CD4-positive, alpha-beta T cell treated with Interleukin-6 at 100 ng/mL for 8 hours (primary cell): ENCODE measurements at places on chromosomes 12 and 14.

DNA sequence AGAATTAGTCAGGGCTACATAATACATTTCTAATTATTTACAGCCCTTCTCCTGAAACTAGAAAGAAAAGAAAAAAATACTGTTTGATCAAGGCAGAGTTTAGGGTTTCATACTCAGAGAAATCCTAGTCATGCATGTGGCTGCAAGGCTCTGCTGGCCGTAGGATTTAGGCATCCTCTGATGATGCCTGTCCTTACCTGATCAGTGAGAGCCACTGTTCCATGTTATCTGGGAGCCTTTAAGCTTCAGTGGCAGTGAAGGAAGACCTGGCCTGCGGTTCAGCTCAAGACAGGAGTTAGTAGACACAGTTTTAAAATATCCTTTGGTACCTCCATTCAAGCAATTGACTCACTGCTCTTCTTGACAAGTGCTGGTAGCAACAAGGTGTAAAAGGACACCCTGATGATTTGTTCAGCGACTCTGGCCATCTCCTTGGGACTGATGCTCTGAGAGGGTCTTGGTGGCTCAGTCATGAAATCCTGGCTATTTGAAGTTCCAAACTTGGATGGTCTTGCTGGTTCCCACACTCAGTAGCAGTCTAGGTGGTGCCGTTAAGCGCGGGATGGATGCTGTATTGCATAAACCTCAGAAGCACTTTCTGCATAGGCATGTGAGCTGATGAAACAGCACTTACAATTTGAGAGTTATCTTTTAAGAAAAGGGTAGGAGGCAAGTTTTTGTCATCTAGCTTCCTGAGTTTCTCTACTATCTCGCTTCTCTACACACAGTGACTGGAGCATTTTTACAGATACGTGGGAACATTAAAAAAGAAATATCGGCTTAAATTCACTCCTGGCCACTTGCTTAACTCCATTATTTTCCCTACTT, 162.0 kb downstream of the SAMD4A start:
- no peak for DNase-seq

DNA sequence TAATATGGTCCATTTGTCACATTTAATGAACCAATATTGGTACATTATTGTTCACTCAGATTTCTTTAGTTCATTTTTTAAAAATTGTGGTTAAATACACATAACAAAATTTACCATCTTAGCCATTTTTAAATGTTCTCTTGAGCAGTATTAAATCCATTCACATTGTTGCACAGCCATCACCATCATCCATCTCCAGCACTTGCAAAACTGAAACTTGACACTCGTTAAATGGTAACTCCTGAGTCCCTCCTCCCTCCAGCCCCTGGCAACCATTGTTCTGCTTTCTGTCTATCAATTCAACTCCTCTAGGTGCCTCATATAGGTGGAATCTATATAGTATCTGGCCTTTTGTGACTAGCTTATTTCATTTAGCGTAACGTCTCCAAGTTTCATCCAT, 86.4 kb downstream of the ACACB start:
- DNase-seq = no peak

- DNase-seq = no peak
Measured at GRCh38 chr12:62103748-62104147, 156.5 kb upstream of the USP15 start.

- no peak for DNase-seq
Measured at GRCh38 chr14:46902837-46903236, 251.3 kb upstream of the RPL10L start.

DNA sequence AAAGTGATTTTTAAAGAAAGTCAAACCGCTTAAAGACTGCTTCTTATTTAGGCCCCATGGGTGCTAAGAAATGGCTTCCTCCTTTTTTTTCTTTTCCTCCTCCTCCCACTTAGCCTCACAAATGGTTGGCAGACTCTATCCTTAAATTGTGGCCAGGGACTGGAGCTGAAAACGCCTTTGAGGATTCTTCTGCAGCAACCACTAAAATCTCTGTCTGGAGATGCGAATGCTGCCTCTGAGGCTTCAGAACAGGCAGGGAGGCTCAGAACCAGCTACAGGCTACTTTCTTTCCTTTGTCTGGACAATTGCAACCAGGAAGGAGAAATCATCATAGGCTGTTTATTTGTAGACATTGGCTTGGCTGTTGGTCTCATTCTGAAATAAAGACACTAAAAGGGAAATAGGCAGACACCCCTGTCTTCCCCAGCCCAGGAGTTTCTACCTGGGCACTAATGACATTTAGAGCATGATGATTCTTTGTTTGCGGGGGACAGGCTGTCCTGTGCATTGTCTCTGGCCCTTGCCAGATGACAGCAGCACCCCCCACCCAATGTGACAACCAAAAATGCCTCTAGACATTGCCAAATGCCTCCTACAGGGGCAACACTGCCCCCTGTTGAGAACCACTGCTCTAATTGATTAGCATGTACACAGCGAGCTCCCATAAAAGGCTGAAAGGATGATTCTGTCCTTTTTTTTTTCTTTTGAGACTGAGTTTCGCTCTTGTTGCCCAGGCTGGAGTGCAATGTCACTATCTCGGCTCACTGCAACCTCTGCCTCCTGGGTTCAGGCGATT, 50.3 kb downstream of the MAP1LC3B2 start:
- peak; percentile 8 for DNase-seq

DNA sequence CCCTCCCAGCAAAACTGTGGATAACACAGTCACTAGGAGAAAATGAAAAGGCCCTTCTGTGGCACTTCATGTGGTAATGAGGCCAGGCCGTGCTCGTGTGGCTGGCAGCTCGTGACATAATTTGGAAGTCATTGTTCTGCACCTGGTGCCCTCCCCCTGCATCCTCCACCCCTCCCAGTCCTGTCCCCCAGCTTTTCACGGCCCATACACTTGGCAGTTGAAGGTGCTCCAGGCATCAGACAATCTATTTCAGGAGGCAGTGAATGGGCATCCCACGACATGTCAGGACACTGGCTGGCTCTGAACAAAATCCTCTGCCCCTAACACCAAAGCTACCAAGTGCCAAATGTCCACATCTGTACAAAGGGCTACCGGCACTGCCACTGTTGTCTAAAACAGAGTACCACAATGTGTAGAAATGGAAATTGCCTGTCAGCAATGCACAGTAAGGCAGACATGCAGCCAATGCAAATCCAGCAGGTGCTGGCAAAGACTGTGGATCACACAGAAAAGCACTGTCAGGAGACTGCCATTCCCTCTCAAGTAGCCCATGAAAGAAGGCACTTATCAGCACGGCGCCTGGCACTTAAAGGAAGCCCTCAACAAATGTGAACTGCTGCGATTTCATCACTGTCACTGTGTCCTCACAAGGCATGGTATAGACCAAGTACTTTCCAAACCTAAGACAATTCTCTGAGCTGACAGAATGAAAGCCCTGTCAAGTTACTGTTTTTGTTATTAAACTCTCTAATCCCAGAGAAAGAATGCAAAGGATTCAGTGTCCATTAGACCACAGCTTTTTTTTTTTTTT, 39.1 kb downstream of the CORO1C start:
- no peak for DNase-seq

DNA sequence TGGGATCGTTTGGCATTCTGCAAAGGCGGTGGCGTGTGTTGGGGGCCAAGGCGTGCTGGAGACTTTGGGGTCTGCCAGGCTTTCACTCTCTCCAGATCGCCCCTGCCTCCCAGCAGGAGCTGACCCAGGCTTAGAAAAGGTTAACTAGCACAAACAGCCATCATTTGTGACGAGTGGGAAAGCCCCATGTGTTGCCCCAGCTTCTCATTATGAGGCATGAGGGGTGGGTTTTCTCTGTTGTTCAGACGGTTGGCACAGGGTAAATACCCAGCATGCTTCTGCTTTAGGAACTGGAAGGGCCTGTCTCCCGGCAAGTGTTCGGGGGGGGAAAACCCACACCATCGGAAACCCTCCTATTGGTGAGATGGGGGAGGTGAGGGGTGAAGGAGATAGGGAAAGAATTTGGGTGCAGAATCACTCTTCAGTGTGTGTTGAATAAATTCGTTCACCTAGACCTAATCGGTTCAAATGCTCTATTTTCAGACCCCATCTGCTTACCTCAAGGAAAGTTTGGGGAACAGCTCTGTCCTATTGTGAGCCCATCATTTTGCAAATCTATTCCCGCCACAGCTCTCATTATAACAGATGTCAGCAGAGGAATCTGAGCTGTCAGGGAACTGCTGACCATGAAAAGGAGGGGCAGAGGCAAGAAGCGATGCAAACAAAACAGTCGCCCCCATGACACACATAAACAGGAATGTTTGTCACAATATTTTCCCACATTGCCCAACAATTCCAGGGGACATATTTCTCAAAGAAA, 34.7 kb upstream of the C12orf42 start:
- no peak for DNase-seq

DNA sequence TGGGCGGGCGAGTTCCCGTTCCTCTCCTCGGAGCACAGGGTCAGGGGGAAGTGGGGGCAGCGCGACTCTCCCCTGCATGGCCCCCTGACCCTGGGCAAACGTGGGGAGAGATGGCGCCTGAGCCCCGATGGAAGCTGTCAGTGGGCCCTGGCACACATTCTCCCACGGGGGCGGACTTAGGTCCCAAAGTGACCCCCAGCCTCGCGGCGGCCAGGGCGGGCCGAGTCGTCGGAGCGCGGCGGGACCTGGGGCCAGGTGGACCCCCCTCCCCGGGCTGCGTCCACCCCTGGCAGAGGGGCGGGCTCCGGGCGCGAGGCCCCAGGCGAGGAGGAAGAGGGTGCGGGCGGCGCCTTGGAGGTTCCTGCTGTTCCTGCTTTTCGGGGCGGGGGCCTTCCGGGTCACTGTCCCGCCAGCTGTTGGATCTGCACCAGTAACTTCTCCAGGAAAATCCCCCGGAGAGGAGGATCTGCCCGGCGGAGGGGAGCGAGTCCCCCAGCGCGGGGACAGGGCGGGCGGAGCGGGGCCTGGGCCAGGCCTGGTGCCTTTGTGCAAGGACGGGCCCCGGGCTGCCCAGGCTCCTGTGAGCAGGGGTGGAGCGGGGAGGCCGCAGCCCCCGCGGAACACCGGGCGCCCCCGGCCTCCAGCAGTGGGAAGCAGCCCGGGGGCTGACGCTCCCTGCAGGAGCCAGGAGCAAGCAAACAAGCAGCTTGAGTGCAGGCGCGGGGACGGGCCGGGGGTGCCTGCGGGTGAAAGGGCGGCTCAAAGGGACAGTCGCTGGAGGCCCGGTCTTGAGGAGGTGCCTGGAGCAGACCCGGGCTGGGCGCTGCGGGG, 15.3 kb downstream of the TNFAIP2 start:
- no peak for DNase-seq

GRCh38 chr12:40146800-40147797, 41.2 kb upstream of the SLC2A13 start:
- no peak for DNase-seq

DNA sequence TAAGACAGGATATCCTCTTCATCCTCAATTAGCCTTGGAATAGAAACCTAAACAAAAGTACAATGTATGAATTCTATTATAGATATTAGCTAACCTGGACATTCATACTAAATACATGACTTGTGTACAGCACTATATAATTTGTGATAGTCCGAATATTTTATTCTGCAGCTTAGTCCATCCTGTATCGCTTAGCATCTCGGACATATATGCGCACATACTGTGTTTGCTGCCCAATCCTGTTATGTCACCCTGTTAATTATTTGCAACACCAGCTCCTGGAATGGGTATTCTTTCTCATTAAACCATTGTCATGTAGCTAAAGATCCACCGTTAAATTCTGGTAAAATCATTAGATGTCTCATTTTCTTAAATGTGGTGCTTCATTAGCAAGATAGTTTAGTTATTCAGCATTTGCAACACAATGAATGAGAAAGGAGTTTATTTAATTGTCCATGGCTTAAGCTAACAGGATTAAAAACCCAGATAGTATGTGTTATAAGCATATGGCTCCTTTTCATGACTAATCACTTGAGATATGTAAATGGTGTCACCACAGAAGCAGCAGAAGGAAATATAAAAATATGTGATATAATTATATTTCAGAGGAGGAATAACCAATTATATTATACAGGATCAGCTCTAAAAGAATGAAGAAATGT, 156.0 kb upstream of the ARHGAP5 start:
- no peak for DNase-seq

- DNase-seq = no peak
Measured at GRCh38 chr12:58433959-58434358, 486.3 kb downstream of the LRIG3 start.
